ENCODE measurements at places on chromosomes 16 and 17. TPM values are rescaled to one million over a fixed set of nuclear protein-coding genes. Genes with fewer than 3 reads are reported as not detected.

Gene HSD3B7
- 30.4 TPM for total RNA-seq

Gene USP43
- 4.3 TPM for total RNA-seq

Gene PDILT
- not detected for total RNA-seq

Gene SYT17
- 13.7 TPM for total RNA-seq

Gene STH
- not detected for total RNA-seq

Gene RPS15A
- 983 TPM for total RNA-seq

Gene WDR45B
- total RNA-seq, result 65.1 TPM

Gene EPN3
- total RNA-seq, result 0.09 TPM

Gene PROCA1
- total RNA-seq, result 3.3 TPM

Gene DPEP1
- 3.0 TPM for total RNA-seq

GRCh38 chr16:72094266-72094610 is 591 bp downstream of the DHX38 start:
- no peaks in the 10 kb centered on the region for H3K27me3 ChIP-seq
- DNase-seq, result no peak
- peaks cover 24% of the 10 kb centered on the region for H3K4me1 ChIP-seq
- H3K27ac ChIP-seq, result peak overlapping the region; percentile 95
- peaks cover 47% of the 10 kb centered on the region for H3K36me3 ChIP-seq
- H3K4me3 ChIP-seq, result peak overlapping the region; percentile 90

DNA sequence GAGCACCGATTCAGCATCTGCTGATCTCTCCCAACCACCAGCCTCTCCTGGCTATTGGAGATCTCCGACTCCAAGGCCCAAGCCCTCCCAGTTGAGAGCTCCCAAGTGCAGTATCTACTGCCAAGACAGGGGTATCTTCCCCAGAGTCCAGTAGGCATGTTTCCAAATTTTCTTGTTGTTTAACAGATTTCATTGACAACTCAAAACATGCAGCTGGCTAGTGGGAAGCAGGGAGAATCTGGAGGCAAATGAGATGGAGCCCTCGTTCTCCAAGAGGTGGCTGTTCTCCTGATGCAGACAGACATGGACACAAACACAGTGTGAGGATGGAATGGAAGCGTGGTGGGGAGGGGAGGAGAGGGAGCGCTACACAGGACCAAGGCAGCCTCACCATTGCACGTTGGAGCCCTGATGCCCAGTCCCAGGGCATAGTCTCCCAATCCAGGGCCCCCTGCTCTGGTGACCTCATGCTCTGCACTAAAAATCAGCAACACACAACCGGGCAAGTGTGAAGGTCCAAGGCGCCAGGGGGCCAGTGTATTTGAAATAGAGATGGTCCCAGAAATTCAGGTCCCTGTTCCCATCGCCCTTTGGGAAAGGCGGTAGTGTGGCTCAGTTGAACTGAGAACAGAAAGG is 31.7 kb downstream of the SMARCE1 start:
- H3K27me3 ChIP-seq, result no peaks in the 10 kb centered on the region
- no peaks in the 10 kb centered on the region for H3K36me3 ChIP-seq
- no peak overlapping the region for H3K27ac ChIP-seq
- no peaks in the 10 kb centered on the region for H3K4me1 ChIP-seq
- H3K4me3 ChIP-seq, result no peak overlapping the region

GRCh38 chr17:7704601-7705268 is at the start of gene EFNB3:
Gene EFNB3, plus strand, starts transcription at chr17:7705202. Its CDS starts 397 bp downstream, at chr17:7705599.
- H3K27me3 ChIP-seq, result peaks cover 56% of the 10 kb centered on the region
- H3K4me1 ChIP-seq, result peaks cover 12% of the 10 kb centered on the region
- peaks cover 9% of the 10 kb centered on the region for H3K36me3 ChIP-seq
- peak within 1 kb of the TSS; percentile 10 for H3K4me3 ChIP-seq
- no peak within 1 kb of the TSS for H3K27ac ChIP-seq

DNA sequence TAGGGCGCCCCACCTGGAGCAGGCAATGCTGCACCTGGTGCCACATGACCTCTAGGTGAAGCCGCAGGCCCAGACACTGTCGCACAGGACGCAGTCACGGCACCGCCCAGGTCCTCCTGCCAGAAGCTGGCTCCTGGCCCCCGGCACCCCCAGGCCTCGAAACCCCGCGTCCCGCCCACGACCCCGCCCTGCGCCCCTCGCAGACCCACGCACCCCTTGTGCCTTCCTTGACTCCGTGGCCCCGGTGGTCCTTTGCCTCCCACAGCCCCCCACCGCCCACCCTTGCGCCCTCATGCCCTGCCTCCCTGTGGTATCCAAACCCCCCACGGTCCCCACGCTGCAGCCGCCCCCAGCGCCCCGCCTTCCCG is 6.3 kb upstream of the C1QTNF8 start:
- H3K27ac ChIP-seq, result no peak overlapping the region
- no peaks in the 10 kb centered on the region for H3K36me3 ChIP-seq
- no peak overlapping the region for H3K4me3 ChIP-seq

- H3K4me3 ChIP-seq, result no peak overlapping the region
- H3K27ac ChIP-seq, result no peak overlapping the region
- no peak for DNase-seq
- no peaks in the 10 kb centered on the region for H3K4me1 ChIP-seq
Measured at GRCh38 chr17:70855401-70856054, 686.2 kb downstream of the KCNJ2 start.

GRCh38 chr17:83199500-83200201 is 120.2 kb downstream of the METRNL start:
- DNase-seq, result peak; percentile 86
- H3K27ac ChIP-seq, result peak overlapping the region; percentile 87
- no peaks in the 10 kb centered on the region for H3K36me3 ChIP-seq
- H3K27me3 ChIP-seq, result no peaks in the 10 kb centered on the region
- H3K4me3 ChIP-seq, result peak overlapping the region; percentile 28
- peaks cover 47% of the 10 kb centered on the region for H3K4me1 ChIP-seq

DNA sequence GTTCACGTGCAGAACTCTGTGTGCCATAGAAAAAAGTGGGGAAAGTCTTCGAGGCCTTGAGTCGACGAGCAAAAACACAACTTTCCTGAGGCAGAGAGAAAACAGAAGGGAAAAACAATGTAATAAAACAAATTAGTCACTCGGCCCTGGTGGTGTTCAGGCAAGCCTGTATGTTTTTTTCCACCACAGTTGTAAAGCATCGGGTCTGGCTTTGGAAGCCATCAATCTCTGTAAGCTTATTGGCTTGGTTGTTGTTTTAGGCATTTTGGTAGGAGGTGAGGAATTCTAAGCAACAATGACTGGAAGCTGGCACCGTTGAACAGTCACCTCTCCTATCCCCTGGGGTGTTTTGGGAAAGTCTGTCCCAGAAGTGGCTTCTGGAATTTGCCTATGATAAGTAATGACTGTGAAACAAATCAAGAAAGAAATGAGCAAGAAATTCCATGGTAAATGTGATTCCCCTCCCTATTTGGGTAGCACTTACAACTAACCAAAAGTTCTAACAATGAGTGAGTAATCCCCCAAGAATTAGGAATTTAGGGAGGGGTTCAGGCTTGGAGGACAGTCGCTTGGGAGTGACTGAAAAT is 2.8 kb downstream of the CDH13 start:
- H3K4me3 ChIP-seq, result no peak overlapping the region
- H3K27ac ChIP-seq, result peak overlapping the region; percentile 47
- H3K4me1 ChIP-seq, result peaks cover 6% of the 10 kb centered on the region

DNA sequence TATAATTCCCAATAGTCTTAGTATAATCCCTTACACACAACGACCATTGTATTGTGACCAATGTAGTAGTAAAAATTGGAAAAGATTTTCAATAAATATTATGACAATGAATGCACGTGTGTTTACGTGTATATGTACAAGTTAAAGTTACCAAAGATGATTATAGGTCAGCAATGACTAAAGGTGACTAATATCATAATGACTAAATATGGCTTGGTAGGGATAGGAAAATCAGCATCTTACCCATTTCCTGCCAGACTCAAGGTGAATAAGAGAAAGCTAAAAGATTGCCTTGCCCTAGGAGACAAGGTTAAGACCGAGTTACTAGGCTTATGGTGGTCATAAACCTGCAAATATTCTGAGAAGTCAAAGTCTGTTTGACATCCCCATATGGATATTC is 34.4 kb downstream of the CPD start:
- H3K36me3 ChIP-seq, result no peaks in the 10 kb centered on the region
- H3K27me3 ChIP-seq, result no peaks in the 10 kb centered on the region
- H3K4me3 ChIP-seq, result no peak overlapping the region
- no peak overlapping the region for H3K27ac ChIP-seq
- no peaks in the 10 kb centered on the region for H3K4me1 ChIP-seq

- peaks cover 15% of the 10 kb centered on the region for H3K4me1 ChIP-seq
- H3K36me3 ChIP-seq, result peaks cover 18% of the 10 kb centered on the region
- no peak for DNase-seq
- H3K27me3 ChIP-seq, result no peaks in the 10 kb centered on the region
- H3K27ac ChIP-seq, result no peak overlapping the region
Measured at GRCh38 chr17:17789828-17790636, 46.8 kb downstream of the SREBF1 start.

GRCh38 chr16:68488554-68488953 is 40.2 kb upstream of the SMPD3 start:
- H3K4me1 ChIP-seq, result peaks cover 5% of the 10 kb centered on the region
- H3K27me3 ChIP-seq, result no peaks in the 10 kb centered on the region
- H3K27ac ChIP-seq, result no peak overlapping the region
- no peaks in the 10 kb centered on the region for H3K36me3 ChIP-seq

DNA sequence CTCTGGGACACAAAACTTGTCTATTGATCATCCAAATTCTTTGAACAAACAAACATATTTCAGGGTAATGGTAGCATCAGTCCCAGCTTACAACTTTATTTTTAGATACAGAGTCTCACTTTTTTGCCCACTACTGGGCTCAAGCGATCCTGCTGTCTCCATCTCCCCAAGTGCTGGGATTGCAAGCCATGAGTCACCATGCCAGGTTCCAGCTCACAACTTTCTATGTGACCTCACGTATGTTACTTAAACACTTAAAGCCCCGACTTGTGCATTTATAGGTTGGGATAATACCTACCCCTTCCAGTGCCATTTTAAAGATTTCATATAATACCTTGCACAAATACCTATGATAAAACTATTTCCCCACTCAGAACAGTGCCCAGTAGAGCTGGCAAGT is 42.0 kb upstream of the KSR1 start:
- H3K27ac ChIP-seq, result no peak overlapping the region
- no peaks in the 10 kb centered on the region for H3K4me1 ChIP-seq
- DNase-seq, result no peak
- H3K27me3 ChIP-seq, result no peaks in the 10 kb centered on the region
- H3K36me3 ChIP-seq, result no peaks in the 10 kb centered on the region

DNA sequence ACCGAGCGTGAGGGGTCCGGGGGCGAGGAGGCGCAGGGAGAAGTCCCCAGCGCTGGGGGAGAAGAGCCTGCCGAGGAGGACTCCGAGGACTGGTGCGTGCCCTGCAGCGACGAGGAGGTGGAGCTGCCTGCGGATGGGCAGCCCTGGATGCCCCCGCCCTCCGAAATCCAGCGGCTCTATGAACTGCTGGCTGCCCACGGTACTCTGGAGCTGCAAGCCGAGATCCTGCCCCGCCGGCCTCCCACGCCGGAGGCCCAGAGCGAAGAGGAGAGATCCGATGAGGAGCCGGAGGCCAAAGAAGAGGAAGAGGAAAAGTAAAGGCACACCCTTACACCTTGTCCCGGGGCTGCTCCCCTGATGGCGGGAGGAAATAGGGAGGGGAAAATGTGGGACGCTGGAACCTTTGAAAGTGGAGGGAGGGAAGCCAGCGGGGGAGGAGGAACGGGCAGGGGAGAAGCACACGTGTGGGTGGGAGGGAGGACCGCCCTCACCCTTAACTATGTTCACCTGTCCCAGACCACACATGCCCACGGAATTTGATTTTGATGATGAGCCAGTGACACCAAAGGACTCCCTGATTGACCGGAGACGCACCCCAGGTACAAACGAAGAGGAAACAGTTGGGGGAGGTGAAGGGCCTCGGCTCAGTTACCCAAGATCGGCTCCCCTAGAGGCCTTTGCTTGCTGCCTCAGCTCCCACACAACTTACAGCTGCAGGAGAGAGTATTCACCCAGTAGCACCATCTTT is 916 bp downstream of the PAGR1 start:
- H3K27me3 ChIP-seq, result no peaks in the 10 kb centered on the region
- peak overlapping the region; percentile 94 for H3K27ac ChIP-seq
- peaks cover 42% of the 10 kb centered on the region for H3K4me1 ChIP-seq
- DNase-seq, result peak; percentile 88
- H3K36me3 ChIP-seq, result peaks cover 10% of the 10 kb centered on the region

GRCh38 chr17:17120701-17121100 is 78.4 kb downstream of the MPRIP start:
- no peak overlapping the region for H3K4me3 ChIP-seq
- H3K27me3 ChIP-seq, result no peaks in the 10 kb centered on the region
- no peaks in the 10 kb centered on the region for H3K36me3 ChIP-seq
- H3K4me1 ChIP-seq, result peaks cover 56% of the 10 kb centered on the region
- no peak for DNase-seq

DNA sequence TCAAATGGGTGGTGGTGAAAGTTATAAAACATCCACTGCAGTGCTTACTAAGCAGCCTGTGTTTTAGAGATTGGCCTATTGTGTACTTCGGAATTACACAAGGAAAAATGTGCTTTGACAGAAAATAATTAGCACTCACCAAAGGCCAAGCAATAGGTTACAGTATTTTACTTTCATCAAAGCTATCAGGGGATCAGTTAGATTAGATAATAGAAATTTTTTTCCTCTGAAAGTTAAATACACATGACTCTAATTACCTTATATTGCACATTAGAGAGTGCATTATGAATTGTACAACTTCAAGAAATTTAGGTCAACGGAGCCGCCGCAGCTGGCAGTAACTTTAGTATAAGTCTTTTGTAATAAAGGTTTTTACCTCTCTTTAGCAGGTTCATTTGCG is 232.6 kb downstream of the FTO start:
- H3K36me3 ChIP-seq, result peaks cover 24% of the 10 kb centered on the region
- no peak overlapping the region for H3K4me3 ChIP-seq
- DNase-seq, result no peak
- no peak overlapping the region for H3K27ac ChIP-seq
- no peaks in the 10 kb centered on the region for H3K4me1 ChIP-seq

DNA sequence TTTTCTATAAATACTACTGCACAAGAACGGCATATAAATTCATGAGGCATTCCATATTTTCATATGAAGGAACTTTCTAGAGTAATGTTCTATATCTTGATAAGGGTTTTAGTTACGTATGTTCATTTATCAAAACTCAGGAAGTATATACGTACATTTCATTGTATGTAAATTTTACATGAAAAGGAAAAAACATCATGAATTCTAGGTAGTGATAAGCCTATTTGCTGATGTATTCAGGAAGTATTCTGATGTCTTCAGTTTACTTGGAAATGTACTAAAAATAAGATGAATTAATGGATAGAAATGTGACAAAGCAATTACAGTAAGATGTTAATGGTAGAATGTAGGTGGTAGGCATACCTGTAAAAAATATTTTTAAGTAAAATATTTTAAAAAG is 4.7 kb downstream of the DGKE start:
- H3K27ac ChIP-seq, result no peak overlapping the region
- no peaks in the 10 kb centered on the region for H3K36me3 ChIP-seq
- H3K4me1 ChIP-seq, result peaks cover 22% of the 10 kb centered on the region
- no peaks in the 10 kb centered on the region for H3K27me3 ChIP-seq

DNA sequence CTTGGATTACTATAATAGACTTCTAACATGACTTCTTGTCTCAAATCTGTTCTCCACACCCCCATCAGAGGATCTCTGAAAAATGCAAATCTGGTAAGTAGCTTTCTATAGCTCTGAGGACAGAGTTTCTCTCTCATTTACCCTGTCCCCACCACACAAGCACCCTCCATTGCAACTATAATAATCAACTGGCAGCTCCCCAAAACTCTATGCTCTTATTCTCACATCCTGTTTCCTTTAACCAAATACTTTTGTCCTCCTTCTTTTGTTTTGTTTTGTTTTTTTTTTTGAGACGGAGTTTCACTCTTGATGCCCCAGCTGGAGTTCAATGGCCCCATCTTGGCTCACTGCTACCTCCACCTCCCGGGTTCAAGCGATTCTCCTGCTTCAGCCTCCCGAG is 73.4 kb downstream of the HELZ start:
- H3K4me3 ChIP-seq, result no peak overlapping the region
- H3K36me3 ChIP-seq, result peaks cover 40% of the 10 kb centered on the region
- H3K4me1 ChIP-seq, result no peaks in the 10 kb centered on the region
- H3K27me3 ChIP-seq, result no peaks in the 10 kb centered on the region
- no peak overlapping the region for H3K27ac ChIP-seq

Data from upper lobe of right lung (tissue), 1 donor.